Osteocyte (in vitro differentiated cells): ENCODE measurements at places on chromosomes 2 and 18.

- H3K4me3 ChIP-seq: no peak overlapping the region
- H3K36me3 ChIP-seq: no peaks in the 10 kb centered on the region
- H3K27ac ChIP-seq: no peak overlapping the region
- H3K4me1 ChIP-seq: peaks cover 25% of the 10 kb centered on the region
Measured at GRCh38 chr2:216033403-216033802, 20.1 kb upstream of the MREG start.

- no peak for DNase-seq
- H3K36me3 ChIP-seq: no peaks in the 10 kb centered on the region
- H3K27me3 ChIP-seq: no peaks in the 10 kb centered on the region
- no peak overlapping the region for H3K27ac ChIP-seq
Measured at GRCh38 chr2:46876741-46877384, 38.7 kb downstream of the MCFD2 start.

- peaks cover 10% of the 10 kb centered on the region for H3K27me3 ChIP-seq
- no peak overlapping the region for H3K27ac ChIP-seq
- DNase-seq: peak; percentile 64
- H3K4me1 ChIP-seq: peaks cover 9% of the 10 kb centered on the region
- H3K4me3 ChIP-seq: no peak overlapping the region
Measured at GRCh38 chr2:70305531-70305930, 3.7 kb upstream of the FAM136A start.

- H3K27me3 ChIP-seq: no peaks in the 10 kb centered on the region
- no peak overlapping the region for H3K4me3 ChIP-seq
- peaks cover 36% of the 10 kb centered on the region for H3K36me3 ChIP-seq
- H3K27ac ChIP-seq: no peak overlapping the region
- H3K4me1 ChIP-seq: peaks cover 1% of the 10 kb centered on the region
- DNase-seq: no peak
Measured at GRCh38 chr2:24691806-24692205, 101.4 kb downstream of the PTRHD1 start.

- no peaks in the 10 kb centered on the region for H3K4me1 ChIP-seq
- peaks cover 21% of the 10 kb centered on the region for H3K27me3 ChIP-seq
- H3K4me3 ChIP-seq: no peak overlapping the region
- no peaks in the 10 kb centered on the region for H3K36me3 ChIP-seq
- no peak overlapping the region for H3K27ac ChIP-seq
Measured at GRCh38 chr2:120231564-120231973, 8.4 kb upstream of the TMEM185B start.
